Pulmonary artery endothelial cell (primary cell): ENCODE measurements at places on chromosomes 1 and 21. TPM values are rescaled to one million over a fixed set of nuclear protein-coding genes. Genes with fewer than 3 reads are reported as not detected.

- DNase-seq = no peak
Measured at GRCh38 chr1:230643908-230644307, 1.6 kb downstream of the COG2 start.

GRCh38 chr1:97758541-97759057, 162.2 kb downstream of the DPYD start:
- no peak for DNase-seq

- no peak for DNase-seq
Measured at GRCh38 chr1:12144236-12144635, 22.6 kb upstream of the TNFRSF1B start.

DNA sequence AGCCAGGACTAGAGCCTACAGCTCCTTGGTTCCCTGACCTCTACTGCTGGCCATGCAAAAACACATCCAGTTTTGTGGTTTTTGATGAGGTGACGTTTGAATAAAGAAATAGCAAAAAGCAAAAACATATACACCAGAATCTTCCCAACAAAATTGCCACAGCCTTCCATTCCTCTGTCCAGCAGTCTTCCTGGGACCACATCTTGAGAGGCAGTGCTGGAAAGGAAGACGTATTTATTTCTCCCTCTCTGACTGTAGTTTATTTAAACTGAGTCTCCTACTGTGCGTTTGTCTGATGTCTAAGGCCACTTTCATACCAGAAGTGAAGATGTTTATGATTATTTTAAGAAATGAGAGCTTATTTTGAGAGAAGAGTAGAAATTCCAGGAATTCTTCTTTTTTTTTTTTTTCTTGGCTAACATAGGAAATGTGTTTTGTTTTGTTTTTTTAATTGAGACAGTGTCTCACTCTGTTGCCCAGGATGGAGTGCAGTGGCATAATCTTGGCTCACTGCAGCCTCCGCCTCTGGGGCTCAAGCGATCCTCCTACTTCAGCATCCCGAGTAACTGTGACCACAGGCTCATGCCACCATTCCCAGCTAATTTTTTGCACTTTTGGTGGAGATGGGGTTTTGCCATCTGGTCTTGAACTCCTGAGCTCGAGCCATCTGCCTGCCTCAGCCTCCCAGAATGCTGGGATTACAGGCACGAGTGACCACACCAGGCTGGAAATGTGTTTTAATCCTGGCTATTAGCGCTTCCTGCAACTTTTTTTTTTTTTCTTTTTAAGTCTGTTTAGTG, 118.5 kb downstream of the ITSN1 start:
- peak; percentile 19 for DNase-seq

DNA sequence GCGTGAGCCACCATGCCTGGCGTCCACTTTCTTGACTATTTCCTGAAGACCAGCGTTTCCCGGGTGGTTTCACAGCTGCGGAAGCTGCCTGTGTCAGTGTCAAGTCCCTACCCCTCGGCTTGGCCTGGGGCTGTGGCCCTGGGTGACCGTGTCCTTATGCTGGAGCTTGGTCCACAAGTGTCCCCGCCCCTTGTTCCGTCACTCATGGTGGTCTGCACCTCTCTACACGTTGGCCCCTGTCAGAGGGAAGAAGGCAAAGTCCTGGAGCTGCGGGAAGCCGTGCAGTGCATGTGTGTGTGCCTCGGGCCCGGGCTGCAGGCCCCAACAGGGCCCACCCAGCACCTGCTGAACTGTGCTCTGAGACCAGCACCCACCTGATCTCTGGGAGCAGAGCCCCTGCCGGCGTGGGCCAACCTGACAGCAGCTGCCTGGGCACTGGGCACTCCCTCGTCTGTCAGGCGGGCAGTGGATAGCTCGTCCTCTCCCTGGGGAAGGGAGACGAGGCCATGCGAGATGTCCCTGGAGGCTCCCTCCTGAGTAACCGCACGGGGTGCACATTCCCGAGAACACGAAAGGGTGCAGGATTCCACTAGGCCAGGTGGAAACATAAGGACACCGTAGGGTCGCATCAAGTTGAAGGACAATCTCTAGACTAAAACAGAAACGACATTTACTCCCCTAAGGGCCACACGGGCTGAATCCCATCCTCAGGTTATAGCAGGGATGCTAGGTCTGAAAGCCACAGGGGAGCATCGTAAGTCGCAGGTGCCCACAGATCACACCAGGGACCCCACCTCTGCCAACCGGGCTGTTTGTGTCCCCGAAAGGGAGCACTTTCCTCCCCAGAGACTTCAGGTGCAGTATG, 2.4 kb upstream of the C1orf159 start:
- no peak for DNase-seq

DNA sequence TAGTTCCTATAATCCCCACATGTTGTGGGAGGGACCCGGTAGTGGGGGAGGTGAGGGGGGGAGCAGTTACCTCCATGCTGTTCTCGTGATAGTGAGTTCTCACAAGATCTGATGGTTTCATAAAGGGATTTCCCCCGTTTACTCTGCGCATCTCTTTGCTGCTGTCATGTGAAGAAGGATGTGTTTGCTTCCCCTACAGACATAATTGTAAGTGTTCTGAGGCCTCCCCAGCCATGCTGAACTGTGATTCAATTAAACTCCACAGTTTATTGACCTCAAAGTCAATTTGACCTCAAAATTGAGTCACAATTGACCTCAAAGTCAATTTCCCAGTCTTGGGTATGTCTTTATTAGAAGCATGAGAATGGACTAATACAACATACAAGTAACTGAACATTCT, 19.7 kb downstream of the DPH5 start:
- no peak for DNase-seq

DNA sequence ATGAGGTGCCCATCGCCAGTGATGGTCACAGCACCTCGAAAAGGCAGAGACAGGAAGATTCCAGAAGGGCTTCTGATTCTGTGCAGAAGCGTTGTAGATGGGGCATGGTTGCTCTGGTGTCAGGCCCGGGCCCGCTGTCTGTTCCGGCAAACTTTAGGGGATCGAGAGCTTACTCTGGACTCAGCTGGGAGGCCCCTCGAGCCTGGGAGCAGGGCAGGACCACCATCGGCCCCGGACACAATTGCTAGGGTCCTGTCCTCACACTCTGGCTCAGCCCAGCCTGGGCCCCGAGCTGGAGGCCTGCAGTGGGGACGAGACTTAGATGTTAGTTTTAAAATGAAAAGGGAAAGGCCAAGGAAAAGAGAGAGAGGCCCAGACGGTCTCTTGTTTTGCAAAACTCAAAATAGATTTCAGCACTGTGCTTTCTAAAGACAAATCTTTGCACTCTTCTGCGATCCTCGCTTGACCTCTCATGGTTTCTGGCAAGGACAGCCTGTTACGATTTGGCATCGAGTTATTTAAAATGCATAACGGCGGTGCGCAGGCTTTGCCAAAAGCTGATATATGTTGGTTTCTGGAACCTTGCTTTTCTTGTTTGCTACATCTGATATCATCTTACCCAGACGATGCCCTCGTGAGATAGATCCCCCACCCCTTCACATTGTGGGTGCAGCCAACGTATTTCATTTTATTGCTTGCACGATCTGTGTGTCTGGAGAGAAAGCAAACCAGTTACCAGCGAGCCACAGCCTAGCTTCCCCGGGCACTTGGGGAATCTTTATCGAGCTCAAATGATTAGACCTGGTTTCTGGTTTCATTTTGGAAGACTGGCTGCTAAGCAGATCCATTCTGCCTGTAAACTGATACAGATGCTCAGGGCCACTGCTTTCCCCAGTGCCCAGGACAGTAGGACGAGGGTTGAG, 58.0 kb downstream of the PRDM16 start:
- no peak for DNase-seq

The PRAMEF15 gene
- not detected in 2 replicates for total RNA-seq

The LINGO4 gene
- not detected in 2 replicates for total RNA-seq

- no peak for DNase-seq
Measured at GRCh38 chr1:180954005-180954800, 41.5 kb downstream of the KIAA1614 start.

The E2F2 gene
- total RNA-seq = 2.1 and 3.8 TPM in 2 replicates

DNA sequence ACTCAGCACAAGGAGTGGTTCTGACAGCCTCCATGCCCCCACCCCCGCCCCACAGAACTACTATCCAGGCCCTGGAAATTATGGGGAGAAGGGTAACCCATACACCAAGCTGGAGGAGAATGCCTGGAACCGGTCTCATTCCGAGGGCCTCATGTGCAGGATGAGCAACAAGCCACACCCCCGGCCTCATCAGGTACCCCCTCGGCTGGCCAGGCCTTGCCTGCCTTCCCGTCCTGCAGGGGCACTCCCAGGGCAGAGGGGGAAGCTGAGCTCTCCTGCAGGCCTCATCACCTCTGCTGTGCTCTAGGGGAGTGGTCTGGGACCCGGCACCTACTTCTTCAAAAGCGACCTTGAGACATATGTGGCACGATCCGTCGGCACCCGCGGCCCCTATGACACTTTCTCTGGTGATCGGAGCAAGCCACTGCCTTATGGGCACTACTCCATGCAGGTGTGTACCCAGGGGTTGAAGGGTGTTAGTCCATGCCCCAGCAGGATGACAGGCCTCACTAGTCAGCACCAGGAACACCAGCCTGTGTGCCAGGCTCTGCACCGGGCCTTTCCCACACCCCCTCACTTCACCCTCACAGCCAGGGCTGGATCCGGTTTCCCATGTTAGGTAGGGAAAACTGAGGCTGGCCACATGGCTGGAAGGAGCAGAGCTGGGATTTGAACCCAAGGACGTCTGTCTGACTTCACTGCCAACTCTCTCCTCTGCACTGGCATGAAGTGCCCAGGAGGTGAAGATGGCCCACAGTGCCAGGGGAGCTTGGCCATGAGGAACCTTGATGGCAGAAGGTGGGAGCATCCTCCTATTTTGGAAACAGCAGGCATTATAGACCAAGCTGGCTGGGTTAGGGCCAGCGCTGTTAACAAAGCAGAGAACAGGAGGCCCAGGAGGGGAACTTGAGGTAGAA, 10.9 kb upstream of the TTC22 start:
- DNase-seq = no peak

DNA sequence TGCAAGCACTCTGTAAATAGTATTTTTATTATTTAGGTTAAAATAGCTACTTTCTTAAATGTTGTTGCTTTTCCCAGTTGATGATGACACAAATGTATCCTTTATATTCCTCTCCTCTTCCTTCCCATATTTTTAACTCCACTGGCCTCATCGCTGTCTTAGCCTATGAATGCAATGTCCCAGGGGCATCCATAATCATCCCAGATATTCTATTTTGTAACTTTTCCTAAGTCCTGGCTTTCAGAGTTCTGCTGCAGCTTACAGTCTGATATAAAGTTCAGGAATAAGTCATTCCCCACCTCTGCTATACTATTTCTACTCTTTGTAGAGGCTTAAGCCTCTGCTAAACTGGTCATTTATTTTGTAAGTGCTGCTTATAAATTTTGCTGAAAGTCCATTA, 58.3 kb downstream of the ASTN1 start:
- no peak for DNase-seq
